Fibroblast of lung (primary cell): ENCODE measurements at places on chromosomes 13 and 19. TPM values are rescaled to one million over a fixed set of nuclear protein-coding genes. Genes with fewer than 3 reads are reported as not detected.

FCER2 gene
- total RNA-seq = not detected in 2 replicates

ZNF536 gene
- 0.26 and 0.50 TPM in 2 replicates for total RNA-seq

AZU1 gene
- total RNA-seq = 0.17 TPM in 1 of 2 replicates, not detected in the other

GMIP gene
- 2.1 and 5.3 TPM in 2 replicates for total RNA-seq

USHBP1 gene
- under 0.01 TPM in 1 of 2 replicates, not detected in the other for total RNA-seq

CD209 gene
- not detected in 2 replicates for total RNA-seq

NANOS3 gene
- not detected in 2 replicates for total RNA-seq

CACNG7 gene
- 0.17 and 0.26 TPM in 2 replicates for total RNA-seq

XAB2 gene
- 19.0 and 28.2 TPM in 2 replicates for total RNA-seq

SIGLEC11 gene
- total RNA-seq = not detected in 2 replicates

MEIOSIN gene
- not detected in 2 replicates for total RNA-seq
